C1 segment of cervical spinal cord (tissue), 14 donors: ENCODE measurements at places on chromosomes 11 and 22.

GRCh38 chr22:17403906-17404305 is 34.6 kb downstream of the CECR2 start:
- DNase-seq = no peak

GRCh38 chr11:121212536-121213361 is 79.8 kb upstream of the SC5D start:
- DNase-seq = no peak

GRCh38 chr22:35842954-35843353 is 125.3 kb downstream of the APOL5 start:
- no peak for DNase-seq

- no peak for DNase-seq
These were observed 3.6 kb upstream of the SORL1 start for GRCh38 chr11:121448431-121448941.

DNA sequence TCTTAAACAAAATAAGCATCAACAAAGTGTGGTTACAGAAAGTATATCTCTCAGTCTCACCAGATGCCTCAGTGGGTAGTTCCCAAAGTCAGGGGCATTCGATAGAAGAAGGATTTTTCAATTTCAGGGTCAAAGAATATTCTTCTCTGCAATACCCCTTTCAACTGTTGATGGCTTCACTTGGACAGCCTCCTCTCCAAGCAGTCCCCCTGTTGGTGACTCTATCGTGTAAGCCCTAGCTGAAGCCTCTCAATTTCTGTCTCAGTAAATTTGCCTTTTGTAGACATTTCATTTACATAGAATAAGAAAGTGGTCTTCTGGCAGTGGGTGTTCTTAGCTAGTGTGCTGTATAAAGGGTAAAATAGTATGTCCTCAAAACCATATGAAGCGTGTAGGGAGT is 11.3 kb upstream of the CCDC83 start:
- no peak for DNase-seq

DNA sequence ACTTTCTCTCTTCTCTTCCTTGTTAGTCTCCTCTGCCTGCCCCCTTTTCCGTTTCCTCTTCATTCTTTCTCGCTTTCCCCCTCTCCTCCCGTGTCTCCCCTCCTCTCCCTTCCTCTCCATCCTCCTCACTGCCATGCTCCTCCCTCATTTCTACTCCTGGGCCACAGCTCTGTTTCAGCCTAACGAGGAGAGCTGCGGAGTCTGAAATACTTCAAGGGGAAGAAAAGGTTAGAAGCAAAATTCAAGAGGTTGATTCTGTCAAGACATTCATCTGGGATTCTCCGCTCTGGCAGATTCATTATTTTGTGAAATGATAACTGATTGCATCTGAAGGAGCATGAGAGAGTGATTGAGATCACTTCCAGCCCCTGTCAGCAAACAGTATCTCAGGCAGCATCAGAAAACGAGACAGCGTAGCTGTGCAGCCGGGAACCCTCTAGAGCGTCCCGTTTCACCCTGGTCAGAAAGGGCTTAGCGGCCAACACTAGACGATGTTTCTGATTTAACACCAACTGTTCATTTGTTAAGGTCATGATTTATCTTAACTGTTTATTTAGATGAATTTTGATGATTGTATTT is 279.3 kb upstream of the B3GAT1 start:
- no peak for DNase-seq

DNA sequence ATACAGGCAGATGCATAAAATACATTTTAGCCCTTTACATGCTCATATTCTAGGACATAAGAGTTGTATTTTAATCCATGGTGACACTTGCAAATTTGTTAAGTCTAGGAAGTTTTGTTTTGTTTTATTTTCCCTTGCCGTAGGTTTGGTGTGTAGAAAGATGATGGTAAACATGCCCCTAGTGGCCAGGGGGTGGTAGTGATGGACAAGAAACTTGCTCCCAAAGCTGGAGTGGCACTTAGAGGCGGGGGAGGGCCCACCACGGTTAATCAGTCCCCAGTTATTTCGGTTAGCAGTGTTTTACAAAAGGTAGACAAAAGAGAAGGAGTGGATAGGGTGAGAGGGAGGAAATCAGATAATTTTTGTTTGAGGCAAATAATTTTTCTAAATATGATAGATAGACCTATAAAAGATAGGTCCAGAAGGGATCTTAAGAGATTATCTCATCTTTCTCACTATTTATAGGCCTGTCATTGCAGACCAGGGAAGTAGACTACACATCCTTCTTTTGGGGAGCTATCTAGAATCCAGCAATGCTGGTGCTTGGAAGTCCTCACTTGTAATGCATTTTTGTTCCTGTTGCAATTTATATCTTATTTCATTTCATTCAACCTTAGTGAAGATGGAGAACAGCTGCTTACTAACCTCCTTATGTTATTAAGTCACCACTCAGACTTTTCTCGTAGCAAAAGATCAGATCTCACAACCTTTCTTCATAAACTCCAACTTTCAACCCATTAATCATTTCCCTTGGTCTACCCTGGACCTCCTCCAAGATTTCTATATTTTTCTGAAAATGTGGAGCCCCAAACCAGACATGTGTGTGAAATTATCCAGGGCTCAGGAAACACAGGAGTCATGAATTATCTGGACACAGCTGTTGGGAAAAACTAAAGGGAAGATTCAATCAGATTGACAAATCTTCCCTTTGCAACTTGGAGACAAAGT is 5.9 kb upstream of the BDNF start:
- no peak for DNase-seq

DNA sequence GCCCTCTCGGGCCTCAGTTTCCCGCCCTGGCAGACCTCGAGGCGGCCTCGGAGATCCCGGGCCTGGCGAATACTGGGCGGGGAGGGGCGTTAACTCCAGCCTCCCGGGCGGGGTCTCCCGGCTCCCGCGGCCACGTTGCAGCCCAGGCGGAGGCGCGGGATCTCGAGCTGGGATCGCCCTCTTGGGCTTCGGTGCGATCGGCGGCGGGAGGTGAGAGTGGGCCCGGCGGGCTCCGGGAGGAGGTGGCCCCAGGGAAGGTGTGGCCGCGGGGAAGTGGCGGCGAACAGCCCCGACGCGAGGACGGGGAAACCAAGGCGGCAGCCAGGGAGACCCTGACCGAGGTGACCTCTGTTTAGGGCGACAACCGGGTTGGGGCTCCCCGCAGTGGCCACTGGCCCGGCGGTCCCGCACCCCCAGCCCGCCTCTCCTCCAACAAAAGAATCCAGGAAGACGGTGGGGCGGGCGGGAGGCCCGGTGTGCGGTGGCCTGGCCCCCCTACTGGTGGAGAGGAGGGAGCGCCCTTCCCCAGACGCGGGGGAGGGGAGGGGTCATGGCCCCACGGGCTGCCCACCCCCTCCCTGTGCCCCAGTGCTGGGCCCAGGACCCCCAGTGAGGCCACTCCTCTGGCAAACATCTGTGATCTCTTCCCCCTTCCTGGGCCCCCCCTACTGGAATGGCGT is at the start of gene PHETA2:
Gene PHETA2, plus strand, starts transcription at position 117 of the 680 bp plus-strand sequence. CDS start 3,046 bp downstream, outside the sequence.
- peak; percentile 16 for DNase-seq

- no peak for DNase-seq
These were observed 45.7 kb downstream of the PACS1 start for GRCh38 chr11:66115638-66116301.

GRCh38 chr11:70339066-70339465 is 59.3 kb upstream of the CTTN start:
- DNase-seq = no peak

DNA sequence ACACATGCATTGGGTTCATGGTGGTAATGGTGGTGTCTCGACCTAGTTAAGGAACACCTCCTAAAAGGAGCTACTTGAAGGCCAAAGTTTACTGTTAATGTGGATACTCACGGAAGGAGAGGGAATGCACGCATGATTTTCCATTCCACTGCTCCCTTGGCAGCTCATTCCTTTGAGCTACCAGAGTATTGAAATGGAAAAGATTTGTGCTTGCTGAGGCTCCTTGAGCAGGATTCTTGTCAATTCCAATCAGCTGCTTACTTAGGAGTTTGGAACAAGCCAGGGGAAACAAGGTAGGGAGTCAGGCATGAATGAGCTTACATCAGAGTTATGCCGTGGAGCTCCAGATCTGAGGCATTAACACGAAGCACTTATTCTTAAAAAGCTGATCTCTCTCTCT is 108.8 kb downstream of the GRIA4 start:
- DNase-seq = no peak

- no peak for DNase-seq
These were observed 813.2 kb downstream of the BRD1 start for GRCh38 chr22:49014227-49015201.

GRCh38 chr22:23526596-23527316 is 53.3 kb downstream of the IGLL1 start:
- peak; percentile 22 for DNase-seq

GRCh38 chr11:65786786-65787636 is at the start of gene OVOL1:
TSS of gene OVOL1 (plus strand) at chr11:65787063. CDS start at chr11:65787374, 311 bp downstream.
- no peak for DNase-seq

DNA sequence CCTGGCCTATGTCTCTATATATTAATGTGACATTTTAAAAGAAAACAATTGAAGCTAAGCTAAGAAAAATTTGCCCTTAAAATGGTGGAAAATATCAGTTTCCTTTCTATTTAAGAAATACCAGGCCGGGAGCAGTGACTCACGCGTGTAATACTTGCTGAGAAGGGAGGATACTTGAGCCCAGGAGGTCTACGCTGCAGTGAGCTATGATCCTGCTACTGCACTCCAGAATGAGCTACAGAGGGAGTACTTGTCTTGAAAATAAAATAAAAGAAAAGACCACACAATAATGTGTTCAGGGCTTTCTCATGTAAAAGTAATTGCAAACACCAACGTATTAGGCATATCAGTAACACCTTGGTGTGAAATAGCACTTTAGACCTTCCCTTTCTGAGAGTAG is 1.4 kb upstream of the PRSS23 start:
- no peak for DNase-seq

DNA sequence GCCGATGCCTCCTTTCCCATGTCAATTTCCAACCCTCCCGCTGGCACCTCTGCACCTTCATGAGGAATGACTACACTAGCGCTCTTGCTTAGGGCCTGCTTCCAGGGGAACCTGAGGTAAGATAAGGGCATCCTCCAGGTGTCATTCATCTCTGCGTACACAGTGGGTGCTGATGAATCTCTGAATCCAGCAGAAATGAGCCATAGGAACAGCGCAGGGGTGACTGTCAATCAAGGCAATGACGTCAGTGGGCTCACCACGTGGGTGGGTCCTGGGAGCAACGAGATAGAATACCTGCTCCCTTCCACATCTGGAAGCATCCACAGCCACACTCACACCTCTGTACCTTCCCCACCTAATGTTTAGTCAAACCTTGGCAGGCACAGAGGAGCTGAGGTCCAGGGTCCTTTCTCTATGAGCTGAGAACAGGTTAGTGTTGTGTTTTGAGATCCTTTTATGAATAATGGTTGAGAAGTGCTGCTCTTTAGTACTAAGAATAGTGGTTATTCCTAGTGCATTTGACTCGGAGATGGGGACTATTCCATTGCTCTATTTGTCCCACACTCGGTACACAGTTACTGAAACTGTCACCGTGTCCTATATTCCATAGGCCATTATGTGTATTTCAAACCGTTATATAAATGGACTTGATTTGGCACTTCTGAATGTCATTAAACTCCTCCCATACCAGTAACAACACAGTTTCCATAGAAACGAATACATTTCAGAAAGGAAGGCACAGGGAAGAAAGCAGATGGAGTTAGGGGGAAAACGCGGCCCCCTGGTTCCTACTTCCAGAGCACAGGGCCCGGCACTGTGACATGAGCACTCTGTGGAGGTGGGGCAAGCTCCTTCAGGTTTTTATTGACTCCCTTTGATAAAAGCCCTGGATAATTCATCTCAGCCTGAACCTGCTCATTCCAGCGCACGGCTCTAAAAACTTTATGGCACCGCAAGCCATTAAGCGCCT is 193.4 kb downstream of the ST3GAL4 start:
- DNase-seq = no peak

GRCh38 chr11:115502636-115503082 is 1.6 kb downstream of the CADM1 start:
- DNase-seq = no peak
